ENCODE measurements at places on chromosomes 5 and 9.

GRCh38 chr5:180202939-180203573 lies 6.0 kb downstream of the RASGEF1C start:
- DNase-seq, result no peak

GRCh38 chr5:135170500-135170899 lies 136.5 kb upstream of the PITX1 start:
- DNase-seq, result no peak

- DNase-seq, result no peak
These were observed 87.0 kb upstream of the TLE1 start for GRCh38 chr9:81776390-81776789.

DNA sequence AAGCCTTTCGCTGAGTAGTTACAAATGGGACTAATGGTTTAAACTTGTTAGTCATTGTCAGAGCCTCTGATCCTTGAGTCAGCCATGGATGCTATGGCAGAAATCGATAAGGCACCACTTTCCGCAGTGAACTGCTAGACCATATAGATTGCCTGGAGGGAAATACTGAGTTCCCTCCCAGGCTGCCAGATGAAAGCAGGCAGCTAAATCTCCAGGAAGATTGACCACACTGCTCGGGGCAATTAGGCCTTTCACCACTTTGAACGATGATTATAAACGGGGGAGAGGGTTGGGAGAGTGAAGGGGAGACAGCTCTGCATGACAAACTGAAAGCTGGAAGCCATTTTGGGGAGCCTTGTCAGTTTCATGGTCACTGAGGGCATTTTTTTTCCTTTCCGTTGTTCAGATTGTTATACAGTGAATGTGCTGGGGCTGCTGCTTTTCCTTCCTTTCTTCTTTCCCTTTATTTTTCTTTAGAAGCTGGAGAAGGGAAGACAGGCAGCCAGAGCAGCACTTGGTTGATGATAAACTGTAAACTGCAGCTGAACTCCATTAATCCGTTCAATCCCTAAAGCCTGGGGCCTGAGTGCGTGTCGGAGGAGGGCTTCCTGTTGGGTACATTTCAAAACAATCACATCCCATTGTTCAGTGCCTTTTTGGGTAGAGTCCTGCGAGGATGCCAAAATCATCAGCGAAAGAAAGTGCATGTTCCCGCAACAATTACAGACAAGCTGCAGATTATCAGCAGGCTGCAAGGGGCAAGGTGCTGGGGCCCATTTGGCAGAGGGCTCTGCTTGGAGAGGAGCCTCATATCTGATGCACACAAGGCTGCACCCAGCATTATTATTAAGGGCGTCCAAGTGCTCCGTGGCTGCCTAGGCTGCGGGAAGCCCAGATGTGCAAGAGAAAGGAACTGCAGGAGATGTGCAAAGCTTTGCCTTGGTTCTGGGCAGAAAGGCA lies 308.4 kb downstream of the PSAT1 start:
- no peak for DNase-seq

DNA sequence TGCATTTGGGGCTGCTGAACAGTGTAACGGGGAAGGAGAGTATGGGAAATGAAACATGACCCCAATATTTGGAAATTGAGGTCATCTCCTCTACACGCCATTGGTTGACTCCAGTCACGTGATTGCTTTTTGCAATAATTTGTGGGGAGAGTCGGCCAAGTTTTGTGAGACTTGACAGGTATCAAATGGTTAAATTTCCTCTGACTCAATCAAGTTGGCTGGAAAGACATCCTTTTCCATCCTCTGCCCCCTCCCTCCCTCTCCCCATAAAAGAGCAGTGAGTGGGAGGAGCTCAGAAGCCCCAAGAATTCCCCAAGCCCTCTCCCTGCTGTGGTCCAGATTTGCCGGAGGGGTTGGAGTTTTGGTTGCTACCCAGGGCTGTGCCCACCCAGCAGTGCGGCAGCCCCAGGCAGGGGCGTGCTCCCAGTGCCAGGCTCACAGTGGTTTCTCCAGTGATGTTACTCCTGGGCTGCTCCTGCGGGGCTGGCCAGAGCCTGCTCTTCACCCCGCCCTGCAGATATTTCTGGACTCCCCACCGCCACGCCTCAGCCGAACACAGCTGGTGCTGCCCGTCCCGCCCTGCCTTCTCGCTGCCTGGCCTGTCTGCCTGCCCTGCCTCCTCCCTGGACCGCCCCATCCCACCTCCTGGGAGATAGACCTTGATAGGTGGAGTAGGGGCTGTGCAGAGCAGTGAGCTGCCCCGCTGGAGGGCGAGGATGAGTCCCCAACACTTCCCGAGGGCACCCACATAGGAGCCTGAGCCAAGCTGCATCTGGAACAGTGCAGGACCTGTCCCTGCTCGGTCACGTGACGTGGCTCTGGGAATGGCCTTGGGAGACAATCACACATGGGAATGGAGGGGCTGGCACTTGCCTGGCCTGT lies 3.4 kb downstream of the COL5A1 start:
- peak; percentile 86 for DNase-seq

- peak; percentile 62 for DNase-seq
These were observed 127.7 kb downstream of the RGS3 start for GRCh38 chr9:113590991-113591898.

GRCh38 chr5:37136694-37137093 lies 112.5 kb downstream of the CPLANE1 start:
- DNase-seq, result no peak

- no peak for DNase-seq
These were observed 28.6 kb downstream of the CEP72 start for GRCh38 chr5:640461-641330.

DNA sequence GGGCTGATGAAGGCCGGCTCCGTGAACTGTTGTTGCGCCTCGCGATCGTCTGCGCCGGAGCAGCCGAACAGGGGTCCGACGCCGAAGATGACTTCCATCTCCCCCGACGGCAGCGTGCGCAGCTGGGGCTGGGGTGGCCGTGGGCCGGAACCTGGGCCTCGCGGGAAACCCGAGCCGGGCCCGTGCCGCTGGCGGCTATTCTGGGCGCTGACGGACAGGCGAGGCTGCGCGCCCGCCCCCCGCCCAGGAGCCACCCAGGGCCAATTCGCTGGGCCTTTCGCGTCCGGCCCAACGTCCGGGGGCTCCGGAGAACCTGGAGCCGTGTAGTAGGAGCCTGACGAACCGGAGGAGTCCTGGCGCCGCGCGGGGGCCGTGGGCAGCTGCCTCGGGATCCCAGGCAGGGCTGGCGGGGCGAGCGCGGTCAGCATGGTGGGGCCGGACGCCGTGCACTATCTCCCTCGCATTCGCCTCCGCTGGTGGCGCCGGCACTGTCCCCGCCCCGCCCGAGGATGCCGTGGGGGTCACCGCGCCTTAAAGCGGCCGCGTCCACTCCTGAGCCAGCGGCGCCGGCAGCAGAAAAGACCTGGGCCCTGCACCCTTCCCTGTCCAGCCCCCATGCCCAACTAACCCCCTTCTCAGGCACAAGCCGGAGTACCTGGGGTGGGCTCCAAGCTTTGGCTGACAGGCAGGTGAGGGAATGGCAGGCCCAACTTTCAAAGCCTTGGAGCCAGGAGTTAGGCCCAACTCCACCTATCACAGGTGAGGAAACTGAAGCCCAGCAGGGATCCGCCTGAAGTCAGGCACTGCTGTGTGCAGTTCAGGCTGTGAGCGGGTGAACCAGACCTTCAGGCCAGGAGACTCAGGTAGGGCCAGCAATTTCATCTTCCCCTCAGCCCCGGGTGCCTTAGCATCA lies at the start of gene PROB1:
Gene PROB1, minus strand, starts transcription at position 451 of the 913 bp plus-strand sequence. Its CDS starts 23 bp downstream, at position 428.
- DNase-seq, result no peak

GRCh38 chr5:134554319-134555222 lies 29.1 kb downstream of the JADE2 start:
- DNase-seq, result peak; percentile 88

DNA sequence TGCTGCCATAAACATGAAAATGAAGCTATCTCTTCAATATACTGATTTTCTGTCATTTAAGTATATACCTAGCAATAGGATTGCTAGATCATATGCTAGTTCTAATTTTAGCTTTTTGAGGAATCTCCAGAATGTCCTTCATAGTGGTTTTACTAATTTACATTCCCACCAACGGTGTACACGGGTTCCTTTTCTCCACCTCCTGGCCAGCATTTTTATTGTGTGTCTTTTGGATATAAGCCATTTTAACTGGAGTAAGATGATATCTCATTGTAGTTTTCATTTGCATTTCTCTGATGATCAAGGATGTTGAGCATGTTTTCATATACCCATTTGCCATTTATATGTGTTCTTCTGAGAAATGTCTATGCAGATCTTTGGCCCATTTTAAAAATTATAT lies 446.5 kb downstream of the GABRG2 start:
- DNase-seq, result no peak
